ENCODE measurements at places on chromosomes 2 and 18. TPM values are rescaled to one million over a fixed set of nuclear protein-coding genes. Genes with fewer than 3 reads are reported as not detected.

DNA sequence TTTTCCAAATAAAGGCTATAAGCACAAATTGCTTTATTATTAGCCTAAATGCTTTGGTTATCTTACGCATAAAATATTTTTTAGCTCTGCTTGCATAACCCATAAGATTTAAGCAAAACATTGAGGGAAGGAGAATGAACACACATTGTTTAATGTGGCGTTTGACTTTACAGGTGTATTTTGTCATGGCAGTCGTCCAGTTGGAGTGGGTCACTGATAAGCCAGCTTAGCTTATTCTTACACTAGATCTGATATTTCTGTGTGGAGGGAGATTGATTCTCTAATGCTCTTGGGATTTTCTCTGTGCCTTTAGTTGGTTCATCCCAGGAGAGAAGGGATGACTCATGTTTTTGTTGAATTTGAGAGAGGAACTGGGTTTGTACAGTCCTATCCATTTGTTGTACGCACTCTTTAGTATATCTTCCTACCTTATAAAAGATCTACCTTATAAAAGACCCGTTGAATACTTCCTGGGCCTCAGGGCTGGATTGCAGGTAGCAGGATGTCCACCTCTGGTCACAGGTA lies 47.5 kb upstream of the ACYP2 start:
- no peak for DNase-seq

GRCh38 chr2:10579441-10579840 lies 110.3 kb downstream of the NOL10 start:
- no peak for DNase-seq

DNA sequence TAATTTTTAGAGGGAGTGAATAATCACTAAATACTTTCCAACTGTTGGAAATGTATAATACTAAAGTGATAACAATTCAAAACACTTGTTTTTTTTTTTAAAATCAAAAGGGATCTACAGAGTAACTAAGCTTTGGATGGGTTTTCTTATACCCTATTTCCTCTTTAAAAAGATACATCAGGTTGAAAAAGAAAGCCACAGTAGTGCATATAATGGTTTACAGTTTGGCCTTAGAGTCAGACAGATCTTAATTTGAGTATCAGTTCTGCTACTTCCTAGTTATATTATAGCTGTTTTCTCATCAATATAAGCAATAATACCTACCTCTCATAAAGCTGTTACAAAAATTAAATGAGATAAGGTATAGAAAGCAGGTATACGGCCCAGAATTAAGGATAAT lies 28.5 kb downstream of the PSME4 start:
- DNase-seq = no peak

- no peak for DNase-seq
These were observed 31.9 kb upstream of the EML6 start for GRCh38 chr2:54691445-54692135.

DNA sequence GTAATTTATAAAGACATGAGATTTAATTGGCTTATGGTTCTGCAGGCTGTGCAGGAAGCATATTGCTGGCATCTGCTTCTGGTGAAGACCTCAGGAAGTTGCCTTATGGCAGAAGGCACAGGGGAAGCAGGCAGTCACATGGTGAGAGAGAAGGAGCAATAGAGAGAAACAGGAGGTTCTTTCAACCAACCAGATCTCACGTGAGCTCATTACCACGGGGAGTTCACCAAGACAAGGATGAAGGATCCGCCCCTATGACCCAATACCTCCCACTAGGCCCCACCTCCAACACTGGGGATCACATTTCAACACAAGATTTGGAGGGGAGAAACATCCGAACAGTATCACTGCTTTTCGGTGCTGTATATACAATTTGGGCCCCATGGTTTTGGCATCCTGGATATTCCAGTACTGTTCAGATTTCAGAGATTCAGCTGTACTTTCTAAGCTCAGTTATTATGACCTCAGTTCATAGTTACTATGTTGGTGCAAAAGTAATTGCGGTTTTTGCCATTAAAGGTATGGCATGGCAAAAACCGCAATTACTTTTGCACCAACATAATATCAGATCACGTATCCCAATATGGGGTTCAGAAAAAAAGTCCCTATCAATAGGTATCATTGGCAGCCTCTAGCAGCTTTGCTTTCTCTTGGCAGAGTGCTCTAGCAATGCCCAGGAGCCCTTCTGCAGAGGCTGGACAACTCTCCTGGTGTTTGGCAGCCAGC lies 189.6 kb upstream of the SIX3 start:
- no peak for DNase-seq

DNA sequence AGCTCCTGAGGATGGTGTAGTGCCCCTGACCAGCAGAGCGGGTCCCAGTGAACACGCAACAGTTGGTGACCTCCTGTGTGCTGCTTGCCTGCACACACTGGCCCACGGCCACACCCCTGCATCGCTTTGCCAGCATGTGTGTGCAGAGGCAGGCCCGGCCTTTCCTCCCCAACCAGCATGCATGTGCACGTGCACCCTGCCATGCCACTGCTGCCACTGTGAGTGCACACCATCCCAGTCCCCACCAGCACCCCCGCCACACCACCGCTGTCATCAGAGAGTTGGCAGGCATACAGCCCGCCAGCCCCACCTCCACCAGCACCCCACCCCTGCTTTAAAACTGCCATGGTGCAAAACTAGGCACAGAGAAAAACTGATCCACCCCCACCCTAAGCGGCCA lies 197.4 kb upstream of the SRD5A2 start:
- no peak for DNase-seq

GRCh38 chr2:211138551-211138950 lies 582.2 kb downstream of the CPS1 start:
- no peak for DNase-seq

DNA sequence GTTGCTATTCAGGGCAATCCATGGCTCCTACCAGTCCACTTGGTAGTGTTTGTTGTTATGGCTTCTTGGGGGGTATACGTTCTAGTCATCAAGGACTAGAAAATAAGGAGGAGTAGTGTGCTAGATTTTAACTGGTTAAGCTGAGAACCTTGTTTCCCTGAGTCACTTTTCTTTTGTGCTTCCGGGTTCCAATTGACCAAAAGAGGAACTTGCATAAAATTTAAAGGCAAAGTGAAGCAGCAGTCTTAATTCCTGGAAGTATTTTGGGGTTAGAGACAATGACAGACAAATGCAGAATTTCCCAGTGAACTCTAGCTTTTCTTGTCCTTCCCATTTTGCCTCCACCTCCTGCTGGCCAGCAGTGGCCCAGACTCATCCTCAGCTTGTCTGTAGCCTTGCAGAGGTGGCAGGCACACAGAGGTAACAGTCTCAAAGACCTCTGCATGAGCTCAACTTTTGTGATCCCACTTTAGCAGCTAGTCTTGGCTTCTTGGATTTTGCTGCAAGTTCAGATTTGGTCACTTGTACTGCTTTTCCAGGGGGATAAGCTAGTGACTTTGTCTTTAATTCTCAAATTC lies 1105.8 kb upstream of the NXPH2 start:
- DNase-seq = no peak

DNA sequence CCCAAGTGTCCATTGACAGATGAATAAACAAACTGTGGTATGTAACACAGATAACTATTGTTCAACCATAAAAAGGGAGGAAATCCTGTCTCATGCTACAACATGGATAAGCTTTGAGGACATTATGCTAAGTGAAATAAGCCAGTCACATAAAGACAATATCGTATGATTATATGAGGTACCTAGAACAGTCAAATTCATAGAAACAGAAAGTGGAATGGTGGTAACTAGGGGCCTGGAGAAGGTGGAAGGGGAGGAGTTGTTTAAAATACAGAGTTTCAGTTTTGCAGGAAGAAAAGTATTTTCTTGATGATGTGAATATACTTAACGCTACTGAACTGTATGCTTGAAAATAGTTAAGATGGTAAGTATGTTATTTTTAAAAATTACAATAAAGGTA lies 304.6 kb upstream of the CXCR4 start:
- DNase-seq = no peak

The TET3 gene
- 4.7 TPM for polyA plus RNA-seq

DNA sequence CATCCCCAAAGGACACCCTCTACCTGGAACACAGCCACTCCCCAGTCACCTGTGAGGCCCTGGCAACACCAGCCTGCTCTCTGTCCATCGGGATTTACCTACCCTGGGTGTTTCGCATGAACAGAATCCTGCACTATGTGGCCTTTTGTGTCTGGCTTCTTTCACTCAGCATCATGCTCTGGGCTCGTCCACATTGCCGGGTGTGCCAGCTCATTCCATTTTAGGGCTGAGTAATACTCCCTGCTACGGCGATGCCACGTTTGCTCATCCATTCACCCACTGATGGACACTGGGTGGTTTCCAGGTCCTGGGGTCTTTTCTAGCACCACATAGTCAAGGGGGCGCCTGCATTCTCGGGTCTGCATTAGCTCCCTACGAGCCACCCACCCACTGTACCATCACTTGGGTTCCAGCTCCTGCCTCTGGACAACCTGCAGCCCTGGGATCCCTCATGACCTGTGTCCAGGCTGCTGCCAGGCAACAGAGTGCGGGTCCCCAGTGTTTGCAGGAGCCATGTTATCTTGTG lies 22.0 kb downstream of the KCNF1 start:
- no peak for DNase-seq

The FOXD4L1 gene
- 0.12 TPM for polyA plus RNA-seq

DNA sequence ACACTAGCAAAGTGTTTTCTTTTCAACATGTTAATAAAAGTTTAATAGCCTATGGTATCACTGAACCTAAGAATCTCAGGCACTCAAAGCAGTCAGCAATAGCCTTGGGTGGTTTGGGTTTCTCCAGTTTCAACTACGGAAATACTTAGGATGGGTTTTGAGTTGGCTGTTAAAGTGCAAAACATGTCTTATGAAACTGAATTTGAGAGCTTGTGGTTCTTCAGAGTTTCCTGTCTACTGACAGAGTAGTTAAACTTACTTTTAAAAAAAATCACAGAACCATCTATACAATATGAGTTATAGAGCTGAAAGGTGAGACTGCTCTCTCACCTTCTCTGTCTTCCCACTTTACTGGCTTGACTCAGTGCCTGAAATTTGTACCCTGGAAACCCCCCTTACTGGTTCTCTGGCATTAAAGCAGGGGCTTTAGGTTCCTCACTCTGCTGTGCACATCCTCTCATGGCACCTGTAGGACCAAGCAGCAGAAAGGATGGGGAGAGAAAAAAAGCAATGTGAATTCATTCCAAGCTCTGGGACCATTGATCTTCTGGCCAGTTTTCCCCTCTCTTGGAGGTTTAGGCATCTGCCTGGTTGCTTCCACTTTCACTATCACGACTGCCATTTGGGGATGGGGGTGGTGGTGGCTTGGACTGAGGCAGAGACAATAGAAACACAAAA lies 18.1 kb downstream of the CCDC141 start:
- peak; percentile 50 for DNase-seq

DNA sequence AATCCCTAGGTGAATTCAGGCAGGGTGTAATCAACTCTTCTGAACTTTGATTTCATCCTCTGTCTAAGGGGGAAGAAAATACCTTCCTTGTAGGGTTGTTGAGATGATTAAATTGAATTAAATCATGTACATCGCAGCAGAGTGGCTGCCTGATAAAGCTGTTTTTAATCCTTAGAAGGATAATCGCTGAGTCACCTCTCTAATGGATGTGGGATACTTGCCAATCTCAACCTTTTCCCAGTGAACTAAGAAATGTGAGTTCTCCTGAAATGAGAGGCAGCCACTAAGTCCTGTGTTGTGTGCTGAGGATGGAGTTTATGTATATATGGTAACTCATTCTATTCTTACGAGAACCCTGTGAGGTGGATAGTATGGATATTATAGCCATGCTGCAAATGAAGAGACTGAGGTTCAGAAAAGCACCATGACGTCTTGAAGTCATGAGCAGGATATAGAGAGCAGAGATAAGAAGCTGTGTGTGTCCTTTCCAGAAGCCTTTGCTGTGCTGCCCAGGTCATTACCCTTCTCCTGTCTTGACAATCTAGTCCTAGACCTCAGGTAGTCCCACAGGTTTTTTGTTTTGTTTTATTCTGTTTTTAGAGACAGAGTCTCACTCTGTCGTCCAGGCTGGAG lies 93.3 kb downstream of the HNRNPLL start:
- DNase-seq = no peak

The PSTPIP2 gene
- polyA plus RNA-seq = 0.37 TPM

The DSG3 gene
- not detected for polyA plus RNA-seq

DNA sequence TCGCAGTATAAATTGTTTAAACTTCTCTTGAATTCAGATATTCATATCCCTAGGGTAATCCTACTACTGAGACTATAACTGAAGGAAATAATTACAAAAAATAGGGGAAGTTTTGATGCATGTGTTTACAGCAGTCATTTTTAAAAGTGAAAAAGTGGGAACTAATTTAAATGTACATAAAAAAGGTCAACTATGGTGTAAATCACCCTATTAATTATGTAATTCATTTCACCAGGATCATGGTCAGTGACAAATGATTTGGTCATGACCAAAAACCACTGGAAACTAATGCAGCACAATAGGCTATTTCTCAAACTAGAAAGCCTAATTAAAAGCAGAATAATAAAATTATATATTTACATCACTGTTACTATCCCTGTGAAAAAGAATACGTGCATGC lies 5.0 kb upstream of the CNGA3 start:
- DNase-seq = no peak

The E2F6 gene
- polyA plus RNA-seq = 2.0 TPM

The HOXD9 gene
- polyA plus RNA-seq = not detected

The CXCR4 gene
- polyA plus RNA-seq = 1,832 TPM

DNA sequence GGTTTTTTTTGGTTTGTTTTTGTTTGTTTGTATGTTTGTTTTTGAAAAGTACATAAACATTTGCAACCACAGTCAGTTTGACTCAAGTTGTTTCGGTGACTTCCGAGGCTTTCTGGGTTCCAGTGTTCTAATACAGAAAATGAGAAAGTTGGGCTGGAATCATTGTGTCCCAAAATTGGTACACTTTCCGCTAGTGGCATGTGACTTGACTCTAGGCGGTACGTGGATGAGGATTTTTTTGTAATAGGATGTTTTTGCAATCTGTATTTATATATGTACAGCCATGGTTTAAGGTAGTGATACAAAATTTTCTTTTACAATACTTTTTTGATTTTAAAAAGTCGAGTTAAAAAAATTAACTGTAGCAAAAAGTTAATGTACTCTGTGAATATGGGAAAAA lies 1.7 kb downstream of the MFF start:
- no peak for DNase-seq

- DNase-seq = no peak
These were observed 15.6 kb downstream of the IL18RAP start for GRCh38 chr2:102438578-102438977.

DNA sequence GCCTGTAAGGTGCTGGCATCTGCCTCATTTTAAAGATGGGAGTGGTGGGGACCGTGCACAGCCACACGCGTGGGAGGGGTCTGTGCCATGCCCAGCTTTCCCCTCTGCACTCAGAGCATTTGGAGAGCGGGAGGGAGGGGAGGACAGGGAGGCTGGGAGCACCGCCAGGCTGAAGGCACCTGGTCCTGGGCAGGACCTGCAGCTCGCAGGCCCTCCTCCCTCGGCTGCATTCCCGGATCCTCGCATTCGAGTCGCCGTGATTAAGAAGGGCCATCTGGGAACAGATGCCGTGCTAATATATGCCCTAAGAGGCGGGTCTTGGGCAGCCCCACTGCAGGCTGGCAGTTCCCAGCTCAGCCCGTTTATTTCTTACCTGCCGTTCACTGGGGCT lies 84.0 kb downstream of the PTGR3 start:
- no peak for DNase-seq

GRCh38 chr18:46338205-46338604 lies 234.0 kb downstream of the HAUS1 start:
- no peak for DNase-seq

GRCh38 chr2:79799729-79800128 lies 286.9 kb downstream of the CTNNA2 start:
- DNase-seq = no peak

GRCh38 chr2:43178602-43179542 lies 47.5 kb downstream of the ZFP36L2 start:
- no peak for DNase-seq

Data from B cell (primary cell).